ENCODE measurements at places on chromosomes 1 and 21.

- DNase-seq, result no peak
Observed at GRCh38 chr1:202029171-202029665, 18.8 kb downstream of the ELF3 start.

- no peak for DNase-seq
Observed at GRCh38 chr1:27402349-27402754, 9.9 kb downstream of the GPR3 start.

DNA sequence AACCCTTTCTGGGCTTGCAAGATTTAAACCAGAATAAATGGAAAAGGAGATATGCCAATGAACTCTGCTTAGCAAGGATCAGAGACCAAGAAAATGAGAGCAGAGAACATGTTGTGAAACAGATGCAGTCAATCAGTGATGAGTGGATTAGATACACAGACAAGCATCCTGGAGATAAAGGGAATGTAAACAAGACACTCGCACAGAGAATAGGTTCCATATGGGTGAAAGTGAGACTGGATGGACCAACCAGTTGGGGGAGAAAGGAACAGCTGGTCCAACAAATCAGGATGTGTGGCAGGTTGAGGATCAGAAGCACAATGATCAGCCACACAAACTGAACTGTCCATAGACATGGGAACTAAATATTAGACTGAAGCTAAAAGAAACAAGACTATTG is 338.2 kb downstream of the ASTN1 start:
- DNase-seq, result no peak

DNA sequence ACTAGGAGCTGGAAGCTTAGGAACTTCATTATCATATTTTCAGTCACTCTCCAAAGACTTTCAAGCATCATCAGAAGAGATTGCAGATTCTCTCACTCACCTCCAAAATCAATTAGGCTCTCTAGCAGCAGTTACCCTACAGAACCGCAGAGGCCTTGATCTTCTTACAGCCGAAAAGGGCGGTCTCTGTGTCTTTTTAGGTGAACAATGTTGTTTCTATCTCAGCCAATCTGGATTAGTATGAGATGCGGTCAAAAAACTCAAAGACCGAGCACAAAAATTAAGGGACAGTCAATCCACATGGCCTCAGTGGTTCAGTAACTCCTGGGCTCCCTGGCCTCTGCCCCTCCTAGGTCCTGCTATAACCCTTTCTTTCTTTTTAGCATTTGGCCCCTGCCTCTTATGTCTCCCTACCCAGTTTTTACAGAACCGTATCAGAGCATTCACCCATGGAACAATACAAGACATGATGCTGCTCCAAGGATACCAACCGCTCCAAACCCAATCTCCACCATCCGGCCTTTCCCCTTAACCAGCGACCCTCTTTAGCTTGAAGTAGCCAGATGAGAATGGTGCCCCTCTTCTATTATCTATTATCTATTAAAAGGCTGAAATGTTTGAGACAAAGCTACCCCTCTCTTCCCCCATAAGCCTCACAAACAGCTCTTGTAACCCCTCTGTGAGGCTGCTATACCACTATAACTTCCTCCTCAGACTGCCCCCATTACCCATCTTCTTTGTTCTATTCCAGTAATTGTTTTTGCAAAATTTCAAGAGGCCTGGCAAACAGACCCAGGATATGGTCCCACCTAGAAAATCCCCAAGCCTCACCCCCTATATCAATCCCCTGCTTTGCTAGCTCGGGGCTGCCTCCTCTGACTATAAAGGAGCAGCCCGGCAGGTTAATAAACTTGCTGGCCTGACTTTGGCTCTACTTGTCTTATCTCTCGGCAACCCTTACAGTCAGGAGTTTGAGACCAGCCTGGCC is 18.7 kb upstream of the CA6 start:
- no peak for DNase-seq

GRCh38 chr1:187862506-187862905 is 1033.8 kb downstream of the PLA2G4A start:
- DNase-seq, result no peak

DNA sequence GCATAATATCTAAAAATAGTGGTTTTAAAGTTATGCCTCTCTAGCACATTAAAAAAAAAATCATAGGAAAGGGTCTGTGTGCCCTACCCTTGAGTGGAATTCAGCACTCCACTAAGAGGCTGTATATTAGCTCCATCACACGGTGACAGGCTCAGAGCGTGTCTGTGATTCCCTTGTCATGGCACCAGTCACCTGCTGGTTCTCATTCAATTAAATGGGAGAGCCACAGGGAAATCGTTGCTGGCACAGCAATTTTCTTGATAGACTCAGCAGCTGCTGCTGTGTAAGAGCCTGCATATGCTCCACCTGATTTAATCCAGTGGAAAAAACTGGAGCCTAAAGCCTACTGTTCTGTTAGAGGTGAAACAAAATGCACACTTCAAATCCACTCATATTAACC is 9.5 kb downstream of the ATP6V1G3 start:
- DNase-seq, result no peak

- DNase-seq, result no peak
Observed at GRCh38 chr1:246300626-246301549, 206.2 kb downstream of the SMYD3 start.

GRCh38 chr1:64568171-64568450 is 98.2 kb downstream of the CACHD1 start:
- DNase-seq, result no peak

DNA sequence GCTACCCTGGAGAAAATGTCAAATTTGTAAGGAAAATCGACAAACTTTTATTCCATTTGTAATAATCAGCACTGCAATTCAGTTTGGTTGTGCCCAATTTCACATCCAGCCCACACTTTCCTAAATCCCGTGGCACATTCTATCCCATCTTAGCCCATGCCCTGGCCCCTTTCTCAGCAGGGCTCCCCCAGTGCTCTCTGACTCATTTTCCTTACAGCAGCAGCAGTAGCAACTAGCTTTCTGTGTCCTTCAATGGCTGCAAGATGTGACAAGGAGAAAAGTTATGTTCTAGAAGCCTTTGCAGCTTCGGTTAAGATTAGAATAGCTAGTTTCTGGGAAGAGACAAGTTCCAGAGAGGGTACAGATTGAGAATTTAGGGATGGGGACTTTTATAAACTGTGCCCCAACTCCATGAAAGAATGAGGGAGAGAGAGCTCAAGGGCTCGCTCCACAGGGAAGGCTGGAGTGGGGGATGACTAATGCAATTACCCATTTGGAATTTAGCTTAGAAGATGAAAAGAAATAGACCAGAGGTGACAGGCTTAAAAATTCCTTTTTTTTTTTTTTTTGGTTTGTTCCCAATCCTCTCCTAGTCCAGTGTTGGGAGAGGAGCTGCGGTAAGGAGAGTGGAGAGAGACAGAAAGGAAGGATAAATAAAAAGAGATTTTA is 47.0 kb upstream of the POU2F1 start:
- no peak for DNase-seq

- peak; percentile 30 for DNase-seq
Observed at GRCh38 chr1:156499842-156500542, 583 bp downstream of the MEF2D start.

All from activated CD4-positive, alpha-beta T cell treated with anti-CD3 and anti-CD28 coated beads for 1 hour (primary cell).